ENCODE measurements at places on chromosomes 12 and 14. TPM values are rescaled to one million over a fixed set of nuclear protein-coding genes. Genes with fewer than 3 reads are reported as not detected.

The DPY19L2 gene
- 28.9 TPM for total RNA-seq

The HOXC4 gene
- 0.69 TPM for total RNA-seq

The SMIM41 gene
- total RNA-seq = 12.8 TPM

The TSHR gene
- total RNA-seq = not detected

The ABCD2 gene
- 2.6 TPM for total RNA-seq

The KRT75 gene
- not detected for total RNA-seq

The KRT8 gene
- total RNA-seq = 376 TPM

The RPGRIP1 gene
- 0.13 TPM for total RNA-seq

The NANOG gene
- 0.47 TPM for total RNA-seq

All from gastroesophageal sphincter (tissue), 4 donors.